ENCODE measurements at places on chromosomes 1 and 21. TPM values are rescaled to one million over a fixed set of nuclear protein-coding genes. Genes with fewer than 3 reads are reported as not detected.

TMCO4 gene
- total RNA-seq = 3.8 TPM

TTLL10 gene
- total RNA-seq = not detected

SESN2 gene
- total RNA-seq = 51.1 TPM

MLLT11 gene
- total RNA-seq = 84.6 TPM

OR2L3 gene
- total RNA-seq = not detected

ADORA1 gene
- total RNA-seq = 0.17 TPM

DNA sequence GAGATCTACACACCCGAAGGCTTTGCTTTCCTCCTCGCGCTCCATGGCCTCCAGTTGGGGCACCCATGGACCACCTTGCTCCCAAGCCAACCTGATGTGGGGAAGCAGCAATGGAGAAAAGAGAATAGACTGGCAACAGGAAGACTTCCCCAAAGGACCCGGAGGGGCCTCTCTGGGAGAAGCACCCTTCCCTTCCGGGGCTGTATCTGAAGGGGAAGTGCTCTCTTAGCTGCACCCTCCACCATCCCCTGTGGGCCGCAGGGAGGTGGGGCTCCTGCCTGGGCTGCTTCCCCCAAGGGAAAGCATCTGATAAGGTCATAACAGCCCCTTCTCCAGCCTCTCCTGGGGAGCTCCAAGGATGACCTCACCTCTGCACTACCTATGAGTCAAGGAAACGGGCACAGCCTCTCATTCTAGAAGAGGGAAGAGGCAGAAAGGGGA lies 100.2 kb downstream of the RIPK4 start:
- DNase-seq = no peak

DNA sequence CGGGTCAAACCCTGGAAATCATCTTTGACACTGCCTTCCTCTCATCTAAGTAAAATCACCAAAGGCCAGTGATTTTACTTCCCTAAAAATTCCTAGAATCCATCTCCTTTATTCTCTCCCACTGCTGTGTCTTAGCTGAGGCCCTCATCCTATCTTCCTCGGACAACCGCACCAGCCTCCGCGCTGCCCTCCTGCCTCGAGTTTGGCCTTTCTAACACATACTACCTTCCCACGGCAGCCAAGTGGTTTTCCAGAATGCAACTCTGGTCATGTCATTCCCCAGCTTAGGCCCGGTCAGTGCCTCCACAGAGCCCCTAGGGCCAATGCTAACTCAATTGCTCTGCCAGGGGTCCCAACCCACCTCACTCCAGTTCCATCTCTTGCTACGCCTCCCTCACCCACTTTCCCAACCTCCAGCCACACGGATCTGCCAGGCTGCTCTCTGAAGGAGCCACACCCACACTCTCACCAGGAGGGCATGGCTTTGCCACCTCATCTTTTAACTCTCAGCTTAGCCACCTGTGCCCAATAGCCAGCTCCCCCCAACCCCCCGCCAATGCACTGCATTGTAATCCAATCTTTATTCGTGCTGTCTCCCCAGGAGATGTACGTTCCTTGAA lies 6.8 kb downstream of the TMEM9 start:
- DNase-seq = no peak

GRCh38 chr1:49102752-49103151 lies 326.1 kb upstream of the BEND5 start:
- no peak for DNase-seq

DNA sequence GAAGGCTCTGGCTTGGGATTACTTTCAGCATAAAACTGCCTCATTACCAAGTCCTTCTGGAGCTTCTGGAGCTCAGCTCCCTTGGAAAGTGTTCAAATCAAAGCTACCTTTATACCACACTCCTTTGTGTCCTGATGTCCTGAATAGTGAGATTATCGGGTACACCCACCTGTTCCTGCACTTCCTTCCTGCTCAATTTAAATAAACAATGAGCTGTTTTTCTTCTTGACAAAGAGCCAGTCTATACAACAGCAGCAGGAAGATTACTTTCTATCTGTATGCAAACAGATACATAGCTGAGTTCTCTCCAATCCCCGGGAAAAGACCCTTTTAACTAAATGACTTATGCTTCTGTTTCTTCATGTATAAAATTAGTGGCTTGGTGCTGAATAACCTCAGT lies 258.0 kb upstream of the FMN2 start:
- DNase-seq = no peak

DNA sequence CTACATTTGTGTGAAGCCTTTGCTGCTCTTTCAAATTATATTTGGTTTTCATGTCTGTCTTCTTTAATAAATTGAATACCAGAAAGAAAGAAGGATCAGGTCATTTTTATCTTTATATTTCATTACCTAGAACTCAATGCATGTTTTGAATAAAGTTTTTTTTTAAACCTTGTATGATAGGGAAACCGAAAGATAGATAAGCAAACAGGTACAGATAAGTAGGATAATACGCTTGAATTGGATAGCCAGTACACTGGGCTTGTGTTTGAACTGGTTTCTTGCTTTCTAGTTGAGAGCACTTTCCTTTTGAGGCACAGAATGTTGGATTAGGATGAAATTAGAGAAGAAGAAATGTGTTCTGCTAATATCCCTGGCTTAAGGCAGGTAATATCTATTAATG lies 46.9 kb downstream of the PKN2 start:
- DNase-seq = no peak

DNA sequence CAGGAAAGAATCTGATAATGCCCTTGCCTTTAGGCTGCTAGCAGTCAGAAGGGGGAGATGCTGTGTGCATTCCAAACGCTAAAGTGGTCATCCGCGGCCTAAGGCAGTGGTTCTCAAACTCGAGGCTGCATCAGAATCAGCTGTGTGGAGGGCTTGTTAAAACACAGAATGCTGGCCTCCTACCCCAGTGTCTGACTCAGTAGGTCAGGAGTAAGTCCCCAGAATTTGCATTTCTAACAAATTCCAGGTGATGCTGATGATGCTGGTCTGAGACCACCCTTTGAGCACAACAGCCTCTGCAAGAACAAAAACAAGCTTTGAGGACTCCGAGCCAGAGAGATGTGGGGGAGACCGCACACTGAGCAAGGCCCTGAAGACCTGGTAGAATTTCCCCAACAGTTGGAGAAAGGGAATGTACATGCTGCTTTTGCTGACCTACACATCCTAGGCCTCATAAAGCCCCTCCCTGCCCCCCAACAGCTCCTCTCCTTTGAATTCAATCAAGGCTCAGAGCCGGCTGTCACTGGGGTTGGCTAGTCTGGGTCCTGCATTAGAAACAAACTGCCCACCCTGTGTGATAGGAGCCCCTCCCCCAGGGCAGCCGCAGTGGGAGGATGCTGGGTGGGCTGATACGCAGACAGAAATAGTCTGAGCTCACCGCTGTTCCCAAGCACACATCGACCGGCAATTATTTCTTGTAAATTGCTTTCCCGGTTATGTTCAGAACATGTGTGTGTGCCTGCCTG lies 27.1 kb downstream of the SHISAL2A start:
- DNase-seq = no peak

DNA sequence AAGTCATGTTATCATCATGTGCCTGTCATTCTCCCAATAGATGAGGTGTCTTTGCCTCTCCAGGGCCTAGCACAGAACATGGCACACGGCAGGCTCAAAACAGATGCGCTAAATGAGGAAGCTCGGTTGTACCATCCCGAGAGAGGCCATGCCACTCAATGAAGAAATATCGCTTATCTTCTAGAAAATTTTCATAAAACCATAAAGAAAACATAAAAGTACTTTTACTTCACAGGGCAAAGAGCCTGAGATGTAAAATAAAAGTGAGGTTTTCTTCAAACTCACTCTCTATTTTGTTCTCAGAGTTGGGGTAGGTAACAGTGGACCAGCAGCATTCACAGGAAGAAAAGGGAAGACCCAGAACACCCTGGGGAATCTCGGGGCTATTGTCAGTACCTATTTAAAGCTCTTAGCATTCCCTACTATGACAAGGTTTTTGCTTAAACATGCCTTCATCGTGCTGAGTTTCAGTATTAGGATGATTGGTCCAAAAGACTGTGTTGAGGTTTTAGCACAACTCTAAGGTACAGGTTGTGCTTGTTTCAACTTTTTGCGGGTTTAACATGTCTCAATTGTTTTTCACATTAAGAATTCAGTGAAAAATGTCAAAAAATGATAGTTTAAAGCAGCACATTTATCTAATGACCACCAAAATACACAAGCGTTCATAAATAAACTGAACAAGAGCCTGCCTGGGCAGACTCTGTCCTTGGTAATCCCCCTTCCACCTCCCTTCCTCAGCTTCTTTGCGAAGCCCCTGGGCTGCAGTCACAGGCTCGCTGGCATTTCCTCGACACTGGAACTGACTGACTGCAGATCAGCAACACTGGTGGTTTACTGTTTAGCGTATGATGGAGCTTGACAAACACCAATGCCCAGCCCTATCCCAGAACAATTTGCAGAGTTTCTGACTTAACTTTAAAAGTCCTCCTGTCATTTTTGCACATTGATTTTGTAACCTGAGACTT lies 55.6 kb downstream of the COQ8A start:
- DNase-seq = no peak

DNA sequence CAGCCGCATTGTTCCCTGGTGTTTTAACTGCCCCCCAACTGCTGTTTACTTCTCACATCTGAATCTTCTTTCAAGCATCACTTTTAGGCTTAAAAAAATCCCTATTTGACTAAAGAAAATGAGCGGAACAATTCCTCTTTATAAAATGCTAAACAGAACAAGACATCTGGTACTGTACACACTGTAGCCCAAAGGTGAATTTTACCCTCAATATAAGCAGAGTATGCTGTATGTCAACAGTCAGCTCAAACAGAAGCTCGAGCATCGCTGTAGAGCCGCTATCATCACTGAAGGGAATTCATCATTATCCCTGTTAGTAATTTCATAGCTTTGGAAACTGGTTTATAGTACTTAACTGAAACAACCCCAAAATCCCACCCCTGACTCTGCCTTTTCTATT lies 85.3 kb downstream of the LRRC8D start:
- no peak for DNase-seq

DNA sequence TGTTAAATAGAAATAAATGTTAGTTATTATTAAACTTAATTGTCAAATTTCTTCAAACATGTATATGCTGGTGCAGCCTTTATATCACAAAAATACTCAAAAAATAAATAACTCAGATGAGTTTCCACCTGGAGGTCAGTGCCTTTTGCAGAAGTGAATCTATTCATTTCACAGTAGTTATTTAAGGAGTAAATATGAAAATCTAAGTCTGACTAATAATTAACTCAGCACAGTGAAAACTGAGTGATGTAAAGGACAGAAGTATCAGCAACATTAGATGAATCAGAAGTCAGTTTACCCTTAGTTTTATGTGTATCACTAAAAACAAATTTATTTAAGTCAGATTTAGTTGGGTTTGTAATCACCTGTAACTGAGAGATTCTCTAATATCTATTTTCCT lies 2135.4 kb downstream of the MRPL39 start:
- DNase-seq = no peak

- DNase-seq = no peak
These were observed 4.6 kb downstream of the S100A9 start for GRCh38 chr1:153362187-153362775.

- DNase-seq = no peak
These were observed 42.7 kb downstream of the YARS1 start for GRCh38 chr1:32774464-32774808.

DNA sequence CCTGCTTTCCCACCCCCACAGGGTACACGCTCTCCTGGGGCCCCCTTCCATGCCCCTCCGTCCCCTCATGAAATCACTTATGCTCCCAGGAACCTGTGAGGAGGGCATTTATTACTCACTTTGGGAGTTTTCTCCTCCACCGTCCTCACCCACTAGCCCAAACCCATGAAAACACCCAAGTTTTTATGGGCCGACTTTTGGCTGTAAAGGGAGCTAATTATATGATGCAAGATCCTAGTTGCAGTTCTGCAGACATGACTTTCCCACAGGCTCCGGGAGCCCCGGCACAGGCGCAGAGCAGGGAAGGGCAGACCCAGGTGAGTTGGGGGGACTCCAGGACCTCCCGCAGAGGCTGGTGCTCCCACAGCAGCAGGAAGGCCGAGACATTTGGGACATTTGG lies 29.7 kb downstream of the EPHA2 start:
- no peak for DNase-seq

Measured in NCI-H460 (cell line).